ENCODE measurements at places on chromosomes 6 and 20.

DNA sequence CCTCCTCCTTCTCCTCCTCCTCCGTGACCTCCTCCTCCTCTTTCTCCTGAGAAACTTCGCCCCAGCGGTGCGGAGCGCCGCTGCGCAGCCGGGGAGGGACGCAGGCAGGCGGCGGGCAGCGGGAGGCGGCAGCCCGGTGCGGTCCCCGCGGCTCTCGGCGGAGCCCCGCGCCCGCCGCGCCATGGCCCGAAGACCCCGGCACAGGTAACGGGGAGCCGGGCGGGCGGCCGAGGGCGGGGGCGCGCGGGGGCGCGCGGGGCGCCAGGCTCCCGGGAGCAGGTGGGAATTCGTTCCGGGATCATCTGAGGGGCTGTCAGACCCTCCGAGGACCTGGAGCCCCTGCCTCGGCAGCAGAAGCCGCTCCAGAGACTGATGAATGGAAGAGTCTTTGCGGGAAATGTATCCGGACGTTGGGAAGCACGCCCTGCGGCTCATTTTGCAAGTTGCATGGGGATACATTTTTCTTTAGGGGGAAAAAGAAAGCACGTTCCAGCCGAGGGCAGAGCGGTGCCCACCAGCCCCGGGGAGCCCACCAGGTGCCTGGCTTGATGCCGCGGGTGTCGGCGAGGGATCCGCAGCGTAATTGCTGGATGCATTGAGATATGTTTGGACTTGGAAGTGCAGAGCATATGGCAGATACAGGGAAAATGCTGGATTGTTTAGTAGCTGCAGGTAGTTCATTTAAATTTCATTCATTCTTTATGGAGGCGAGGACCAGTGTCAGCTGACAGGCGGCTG lies 394 bp downstream of the MYB start:
- no peak for DNase-seq

DNA sequence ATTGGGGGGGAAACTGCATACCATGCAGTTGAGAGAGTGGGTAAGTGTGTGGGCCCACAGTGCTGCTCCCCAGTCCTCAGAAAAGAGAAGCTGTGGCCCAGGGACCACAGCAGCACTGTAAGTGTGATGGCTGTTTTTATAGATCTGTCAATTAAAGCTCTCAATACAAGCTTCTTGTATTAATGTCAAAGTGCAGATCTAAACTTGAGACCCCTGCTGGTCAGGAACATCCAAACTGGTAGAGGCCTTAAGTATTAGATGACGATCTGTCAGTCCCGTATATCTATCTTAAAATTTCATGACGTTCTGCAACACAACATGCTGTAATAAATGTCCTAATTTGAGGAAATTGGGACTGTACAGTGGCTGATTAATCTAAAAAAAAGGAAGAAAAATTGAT lies 74.8 kb downstream of the TULP4 start:
- no peak for DNase-seq

GRCh38 chr6:138882369-138883017 lies 86.6 kb downstream of the ECT2L start:
- DNase-seq: no peak

- no peak for DNase-seq
Observed at GRCh38 chr6:137763886-137764285, 103.2 kb upstream of the TNFAIP3 start.

DNA sequence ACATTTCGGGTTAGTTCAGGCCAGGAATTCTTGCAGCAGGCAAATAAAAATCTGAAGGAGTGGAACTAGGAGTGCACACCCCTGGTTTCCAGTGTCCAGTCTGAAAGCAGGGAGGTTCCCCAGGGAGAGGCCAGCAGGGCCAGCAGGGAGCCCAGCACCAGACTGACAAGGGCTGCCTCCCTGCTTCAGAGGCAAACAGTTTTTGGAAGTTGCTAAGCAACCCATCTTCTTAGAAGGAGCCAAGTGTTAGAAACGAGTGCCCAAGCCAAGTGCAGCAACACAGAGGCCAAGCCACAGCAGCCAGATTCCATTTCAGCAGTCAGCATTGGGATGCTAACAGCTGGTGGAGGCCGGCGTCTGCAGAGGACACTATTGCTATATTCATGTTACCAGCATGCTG lies 179.1 kb downstream of the SYNDIG1 start:
- no peak for DNase-seq

- DNase-seq: no peak
Observed at GRCh38 chr20:34927736-34928135, 27.9 kb downstream of the GSS start.

GRCh38 chr6:143243786-143244185 lies 183.1 kb downstream of the AIG1 start:
- DNase-seq: no peak

- no peak for DNase-seq
Observed at GRCh38 chr6:167270499-167271311, 20.4 kb upstream of the UNC93A start.

- DNase-seq: no peak
Observed at GRCh38 chr6:21893793-21894192, 300.2 kb downstream of the SOX4 start.

DNA sequence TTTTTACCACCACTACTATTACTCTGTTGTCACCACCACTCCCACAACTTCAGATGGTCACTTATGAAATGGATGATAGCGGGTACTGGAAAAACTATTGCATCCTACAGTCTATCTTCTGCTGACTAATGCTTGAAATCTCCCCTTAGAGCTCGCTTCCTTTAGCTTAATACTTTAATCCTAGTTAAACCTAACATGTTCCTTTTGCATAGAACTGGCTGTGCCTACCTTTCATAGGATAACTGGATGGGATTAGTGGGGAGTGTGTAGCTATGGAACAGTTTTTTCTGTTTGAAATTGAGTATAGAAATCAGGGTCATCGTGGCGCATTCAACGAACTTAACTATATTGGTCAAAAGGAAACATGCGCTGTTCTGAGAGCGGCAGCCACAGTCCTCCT lies 294.7 kb downstream of the FARS2 start:
- no peak for DNase-seq

DNA sequence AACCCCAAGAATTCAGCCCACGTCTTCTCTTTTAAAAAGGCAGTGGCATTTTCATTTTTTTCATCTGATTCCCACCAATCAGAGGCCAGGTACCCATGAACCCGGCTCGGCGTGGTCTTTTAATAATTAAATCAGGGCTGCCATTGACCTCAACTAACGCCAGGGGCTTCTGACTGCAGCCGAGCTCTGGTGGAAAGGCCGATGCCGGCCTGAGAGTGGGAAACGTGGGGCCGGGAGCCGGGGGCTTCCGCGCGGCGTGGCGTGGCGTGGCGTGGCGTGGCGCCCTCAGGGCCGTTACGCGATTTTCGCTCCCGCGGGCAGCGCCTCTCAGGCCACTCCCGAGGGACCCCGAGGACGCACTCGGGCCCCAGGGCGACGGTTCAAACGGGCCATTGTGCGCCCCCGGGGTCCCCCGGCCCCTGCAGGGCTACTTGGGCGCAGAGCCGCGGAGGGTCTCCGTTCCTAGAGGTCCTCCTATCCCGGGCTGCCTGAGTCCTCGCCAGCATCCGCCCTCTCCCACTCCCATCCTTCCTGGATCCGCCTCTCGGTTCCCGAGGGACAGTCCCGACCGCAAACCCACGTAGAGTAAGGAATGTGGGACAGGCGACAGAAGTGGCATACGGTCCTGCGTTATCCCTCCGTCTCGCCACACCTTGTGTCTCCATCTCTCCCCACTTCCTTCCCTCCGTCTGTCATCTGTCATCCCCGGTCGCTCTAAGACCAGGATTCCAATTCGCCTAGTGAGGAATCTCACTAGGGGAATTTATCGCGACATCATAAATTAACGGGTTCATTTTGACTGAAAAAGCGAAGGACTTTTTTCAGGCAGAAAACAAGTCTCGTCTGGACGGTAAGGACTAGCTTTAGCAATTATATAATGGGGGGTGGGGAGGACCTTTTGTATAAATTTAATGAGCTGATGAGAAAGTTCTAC lies 876 bp upstream of the TBPL1 start:
- DNase-seq: no peak

DNA sequence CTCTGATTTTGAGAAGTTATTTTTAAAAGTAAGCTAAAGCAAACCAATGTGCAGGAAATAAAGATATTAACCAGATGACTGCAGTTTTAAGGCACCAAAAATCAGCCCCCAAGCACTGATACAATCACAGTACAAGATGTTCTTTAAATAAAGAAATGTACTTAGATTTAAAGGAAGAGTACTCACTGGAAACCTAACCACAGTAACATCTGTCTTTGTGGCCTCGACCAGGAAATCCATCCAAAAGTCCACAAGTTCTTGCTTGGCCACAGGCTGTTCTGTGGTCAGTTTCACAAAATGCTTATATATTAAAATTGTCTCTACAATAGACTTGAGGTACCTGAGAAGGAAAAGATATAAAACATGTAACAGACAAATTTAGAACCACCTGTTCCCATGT lies 105.9 kb upstream of the MAP7 start:
- no peak for DNase-seq

- DNase-seq: no peak
Observed at GRCh38 chr6:13467216-13467600, 20.2 kb downstream of the GFOD1 start.

- no peak for DNase-seq
Observed at GRCh38 chr20:37686762-37687477, 6.9 kb upstream of the CTNNBL1 start.

- no peak for DNase-seq
Observed at GRCh38 chr20:1121429-1121828, 3.0 kb downstream of the PSMF1 start.

- DNase-seq: peak; percentile 45
Observed at GRCh38 chr6:51855310-51856082, 231.9 kb downstream of the PKHD1 start.

- no peak for DNase-seq
Observed at GRCh38 chr6:117079951-117080350, 185.4 kb upstream of the VGLL2 start.

- no peak for DNase-seq
Observed at GRCh38 chr6:81465859-81466258, 286.6 kb downstream of the TENT5A start.

DNA sequence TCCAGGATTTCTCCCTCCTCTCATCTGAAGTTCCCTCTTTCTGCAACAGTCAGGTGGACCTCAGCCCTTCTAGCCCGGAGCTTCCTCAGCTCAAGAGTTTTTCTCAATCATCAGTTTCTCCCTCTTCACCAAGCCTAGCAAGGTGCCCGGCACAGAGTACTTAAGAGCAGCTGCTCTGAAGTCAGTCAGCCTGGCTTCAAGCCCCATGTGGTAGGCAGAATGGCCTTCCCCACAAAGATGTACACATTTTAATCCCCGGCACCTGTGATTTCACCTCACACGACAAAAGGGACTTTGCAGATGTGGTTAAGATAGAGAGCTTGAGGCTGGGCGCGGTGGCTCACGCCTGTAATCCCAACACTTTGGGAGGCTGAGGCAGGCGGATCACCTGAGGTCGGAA lies 15.1 kb upstream of the RBPJL start:
- DNase-seq: no peak

DNA sequence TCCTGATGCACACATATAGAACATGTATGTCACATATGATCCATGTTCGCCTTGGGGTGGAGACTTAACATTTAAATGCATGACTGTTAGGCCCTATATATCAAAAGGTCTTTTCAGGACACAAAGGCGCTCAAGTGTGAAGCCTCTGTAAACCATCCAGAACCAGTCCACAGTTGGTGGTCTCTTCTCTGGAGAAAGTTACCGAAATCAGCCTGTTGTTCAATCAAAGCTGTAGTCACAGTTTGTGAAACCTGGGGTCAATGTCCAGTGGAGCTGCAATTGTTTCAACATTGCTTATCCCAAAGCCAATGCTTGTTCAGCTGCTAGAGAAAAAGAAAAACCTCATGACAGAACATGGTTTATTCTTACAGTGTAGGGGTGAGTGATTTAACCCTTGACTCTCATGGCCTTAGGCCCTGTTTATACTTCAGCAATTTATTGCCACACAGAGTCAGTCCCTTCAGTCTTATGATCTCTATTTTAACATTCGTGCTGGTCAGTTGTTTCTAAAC lies 193.6 kb upstream of the CST7 start:
- DNase-seq: no peak

DNA sequence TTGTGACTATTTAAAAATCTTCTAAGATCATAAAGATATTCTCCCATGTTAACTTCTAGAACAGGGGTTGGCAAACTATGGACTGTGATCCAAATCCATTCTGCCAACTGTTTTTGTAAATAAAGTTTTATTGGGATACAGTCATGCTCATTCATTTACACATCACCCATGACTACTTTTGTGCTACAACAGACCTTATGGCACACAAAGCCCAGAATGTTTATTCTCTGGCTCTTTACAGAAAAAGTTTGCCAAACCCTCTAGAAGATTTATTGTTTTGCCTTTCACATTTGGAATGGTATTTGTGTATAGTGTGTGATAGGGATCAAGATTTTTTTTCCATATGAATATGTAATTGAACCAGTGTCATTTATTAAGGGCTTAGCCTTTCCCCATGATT lies 341.7 kb downstream of the CD83 start:
- no peak for DNase-seq

- no peak for DNase-seq
Observed at GRCh38 chr6:6592826-6593475, 4.4 kb downstream of the LY86 start.

- DNase-seq: no peak
Observed at GRCh38 chr6:157203312-157203744, 120.0 kb downstream of the TMEM242 start.

DNA sequence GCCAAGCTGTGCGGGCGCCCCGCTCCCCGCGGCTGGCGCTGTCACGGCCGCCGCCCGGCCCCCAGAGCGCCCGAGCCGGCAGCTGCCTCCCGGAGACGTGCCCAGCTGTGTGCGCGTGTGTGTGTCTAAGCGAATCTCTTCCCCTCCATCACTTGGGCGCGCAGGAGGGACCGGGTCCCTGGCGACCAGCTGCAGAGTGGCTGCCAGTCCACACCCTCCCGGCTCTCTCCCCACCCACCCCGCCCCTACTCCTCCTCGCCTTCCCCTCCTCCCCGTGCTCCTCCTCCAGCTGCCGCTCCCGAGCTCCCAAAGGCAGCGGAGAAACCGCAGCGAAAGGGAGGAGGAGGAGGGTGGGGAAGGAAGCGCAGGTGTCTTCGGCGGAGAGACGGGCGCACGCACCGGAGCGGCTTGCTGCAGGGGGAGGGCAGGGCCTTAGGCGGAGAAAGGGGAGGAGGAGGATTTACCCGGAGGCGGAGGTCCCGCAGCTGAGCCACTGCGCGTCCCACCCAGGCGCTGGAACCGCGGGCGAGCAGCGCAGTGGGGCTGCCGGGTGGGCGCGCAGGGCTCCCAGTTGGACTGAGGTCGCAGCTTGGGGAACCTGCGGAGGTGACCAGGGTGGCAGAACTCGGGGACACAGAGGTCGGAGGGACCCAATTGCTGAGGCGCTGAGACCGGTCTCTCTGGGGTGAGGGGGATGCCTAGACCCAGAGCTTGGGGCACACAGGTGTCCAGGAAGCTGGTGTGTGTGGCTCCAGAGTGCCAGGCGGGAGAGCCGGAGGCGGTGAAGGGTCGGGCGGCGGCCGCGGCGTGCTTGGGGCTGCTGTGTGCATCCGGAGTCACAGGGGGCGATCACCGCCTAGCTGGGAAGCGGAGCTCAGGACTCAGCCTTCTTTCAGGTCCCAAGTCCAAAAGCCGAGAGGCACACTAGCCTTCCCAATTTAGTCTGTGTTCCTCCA lies at the start of gene HS3ST5:
Gene HS3ST5, minus strand, starts transcription at position 198 of the 956 bp plus-strand sequence. CDS start 280,178 bp downstream, outside the sequence.
- no peak for DNase-seq

- no peak for DNase-seq
Observed at GRCh38 chr6:23457321-23457720, 668.7 kb upstream of the NRSN1 start.

- no peak for DNase-seq
Observed at GRCh38 chr6:157398151-157398550, 17.2 kb downstream of the ZDHHC14 start.
